ENCODE measurements at places on chromosomes 1 and 21. TPM values are rescaled to one million over a fixed set of nuclear protein-coding genes. Genes with fewer than 3 reads are reported as not detected.

SLC5A3 gene
- 26.6 TPM for total RNA-seq

ATP6V1G3 gene
- total RNA-seq, result not detected

CYP4B1 gene
- not detected for total RNA-seq

GUCA2B gene
- total RNA-seq, result not detected

NBPF4 gene
- total RNA-seq, result 0.11 TPM

PPM1J gene
- total RNA-seq, result 0.42 TPM

ZBTB37 gene
- 7.7 TPM for total RNA-seq

MYBPH gene
- not detected for total RNA-seq

NHLH1 gene
- 0.59 TPM for total RNA-seq

SLFNL1 gene
- total RNA-seq, result 0.06 TPM

CFHR5 gene
- not detected for total RNA-seq

Data from activated CD8-positive, alpha-beta memory T cell treated with anti-CD3 and anti-CD28 coated beads for 36 hours (primary cell).